IMR-90 (cell line): ENCODE measurements at places on chromosomes 5 and 9. TPM values are rescaled to one million over a fixed set of nuclear protein-coding genes. Genes with fewer than 3 reads are reported as not detected.

SLC22A4 gene
- 2.5 and 2.6 TPM in 2 replicates for polyA plus RNA-seq

DNA sequence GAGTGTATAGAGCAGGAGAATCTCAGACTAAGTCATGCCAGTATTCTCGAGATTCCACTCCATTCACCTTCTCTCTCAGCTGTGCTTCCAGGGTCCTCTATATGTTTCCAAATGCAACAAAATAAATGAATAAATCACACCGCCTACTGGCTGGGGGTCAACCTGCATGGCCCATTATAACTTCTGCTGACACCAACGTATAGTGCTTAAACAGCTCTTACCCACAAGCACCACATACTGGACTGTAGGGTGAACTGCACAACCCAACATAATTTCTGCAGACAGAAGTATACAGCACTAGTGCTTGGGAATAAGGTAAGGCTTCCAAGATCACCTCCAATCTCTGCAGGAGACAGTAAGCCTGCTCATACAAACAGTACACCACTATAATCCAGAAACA is 33.1 kb upstream of the HTR4 start:
- peaks cover 1% of the 10 kb centered on the region; the same call in 1 of the 2 replicates for H3K27me3 ChIP-seq
- H3K27ac ChIP-seq: no peak overlapping the region
- no peaks in the 10 kb centered on the region for H3K36me3 ChIP-seq
- DNase-seq: peak; percentile 13
- no peaks in the 10 kb centered on the region for H3K4me1 ChIP-seq

WHRN gene
- polyA plus RNA-seq: 2.6 and 2.8 TPM in 2 replicates

GRCh38 chr5:138706655-138707480 is 46.4 kb upstream of the CTNNA1 start:
- H3K27ac ChIP-seq: peak overlapping the region; percentile 36; the same call in 1 of the 2 replicates
- no peak overlapping the region for H3K4me3 ChIP-seq
- DNase-seq: peak; percentile 89
- no peaks in the 10 kb centered on the region for H3K36me3 ChIP-seq

IL5 gene
- not detected in 2 replicates for polyA plus RNA-seq

GRCh38 chr9:89815903-89816573 is 211.2 kb downstream of the GADD45G start:
- H3K4me1 ChIP-seq: no peaks in the 10 kb centered on the region
- H3K36me3 ChIP-seq: no peaks in the 10 kb centered on the region
- DNase-seq: no peak
- no peak overlapping the region for H3K4me3 ChIP-seq
- H3K27ac ChIP-seq: no peak overlapping the region
- no peaks in the 10 kb centered on the region for H3K27me3 ChIP-seq

PCDHGA5 gene
- polyA plus RNA-seq: 1.3 and 1.4 TPM in 2 replicates

- H3K27me3 ChIP-seq: no peaks in the 10 kb centered on the region
- H3K27ac ChIP-seq: no peak overlapping the region
- no peaks in the 10 kb centered on the region for H3K4me1 ChIP-seq
- H3K36me3 ChIP-seq: no peaks in the 10 kb centered on the region
- no peak overlapping the region for H3K4me3 ChIP-seq
- no peak for DNase-seq
Measured at GRCh38 chr5:66647146-66647856, 51.1 kb downstream of the MAST4 start.

GRCh38 chr5:132294728-132295504 is 722 bp downstream of the SLC22A4 start:
- peak; percentile 79 for DNase-seq
- no peaks in the 10 kb centered on the region for H3K36me3 ChIP-seq
- H3K4me1 ChIP-seq: peaks cover 12% of the 10 kb centered on the region
- H3K27me3 ChIP-seq: no peaks in the 10 kb centered on the region
- peak overlapping the region; percentile 74 for H3K4me3 ChIP-seq

DNA sequence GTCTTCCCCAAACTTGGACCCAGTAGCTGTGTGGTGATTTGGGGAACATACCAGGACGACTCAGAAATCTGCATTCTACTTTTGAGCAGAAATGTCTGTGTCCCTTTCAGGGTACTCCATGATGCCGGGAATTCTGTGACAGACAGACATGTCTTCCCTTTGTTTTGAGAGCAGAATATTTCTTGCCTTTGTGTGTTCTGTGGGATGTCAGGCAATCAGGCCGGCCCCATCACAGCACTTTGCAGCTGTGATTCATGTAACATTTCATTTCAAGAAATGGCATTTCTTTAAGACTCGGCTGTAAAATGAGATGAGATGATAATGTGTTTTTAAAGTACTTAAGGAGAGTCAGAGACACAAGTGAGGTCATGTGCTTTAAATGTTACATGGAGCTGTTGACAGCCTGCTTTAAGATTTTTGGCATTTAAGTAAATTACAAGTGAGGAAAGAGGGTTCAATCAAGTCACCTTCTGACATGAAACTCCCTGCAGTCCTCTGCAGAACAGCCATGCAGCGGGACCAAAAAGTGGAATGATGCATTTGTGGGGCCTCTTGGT is 98.7 kb downstream of the SLC28A3 start:
- no peaks in the 10 kb centered on the region for H3K36me3 ChIP-seq
- H3K4me1 ChIP-seq: no peaks in the 10 kb centered on the region
- no peak overlapping the region for H3K4me3 ChIP-seq
- H3K27me3 ChIP-seq: peaks cover 2% of the 10 kb centered on the region; the same call in 1 of the 2 replicates
- no peak overlapping the region for H3K27ac ChIP-seq
- DNase-seq: no peak

GRCh38 chr9:99368341-99369326 is 146.6 kb downstream of the SEC61B start:
- peak; percentile 83 for DNase-seq
- H3K27me3 ChIP-seq: no peaks in the 10 kb centered on the region
- peak overlapping the region; percentile 13 for H3K27ac ChIP-seq

DNA sequence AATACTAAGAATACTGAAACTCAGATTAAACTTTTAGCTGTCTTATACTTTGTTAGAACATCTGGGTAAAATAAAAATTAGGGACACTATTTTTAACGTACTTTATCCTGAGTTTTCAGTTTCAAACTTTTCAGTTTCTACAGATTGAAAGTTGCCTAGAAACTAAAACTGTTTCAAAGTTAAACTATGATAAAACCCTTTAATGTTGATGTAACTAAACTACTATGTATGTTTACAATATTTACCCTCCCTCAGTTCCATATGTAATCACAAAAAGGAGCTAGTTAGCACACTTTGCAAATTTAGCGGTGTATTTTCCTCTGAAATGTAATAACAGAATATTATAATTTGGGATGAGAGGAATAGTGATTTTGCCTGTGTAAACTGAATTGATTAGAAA is 105.9 kb downstream of the MTREX start:
- no peak overlapping the region for H3K4me3 ChIP-seq
- H3K4me1 ChIP-seq: no peaks in the 10 kb centered on the region; the same call in 1 of the 2 replicates
- H3K27me3 ChIP-seq: no peaks in the 10 kb centered on the region

DNA sequence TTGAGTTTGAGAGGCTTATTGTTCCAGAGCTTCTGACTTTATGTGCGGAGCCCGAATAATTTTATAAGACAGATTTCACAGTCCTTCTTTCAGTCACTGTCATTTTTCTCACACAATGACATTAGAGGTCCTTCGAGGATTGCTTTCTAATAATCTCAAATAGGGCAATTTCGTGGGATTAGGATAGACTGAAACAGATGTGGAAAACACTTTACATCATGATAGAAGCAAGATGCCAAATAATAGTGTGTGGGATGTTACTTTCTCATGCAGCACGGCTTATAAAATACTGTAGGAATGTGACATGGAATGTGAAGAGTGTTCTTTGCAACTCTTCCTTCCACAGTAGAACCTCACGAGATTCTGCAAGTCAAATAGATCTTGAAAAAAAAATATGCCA is 451.3 kb downstream of the SEMA5A start:
- no peaks in the 10 kb centered on the region for H3K36me3 ChIP-seq
- no peak overlapping the region for H3K27ac ChIP-seq
- H3K4me1 ChIP-seq: no peaks in the 10 kb centered on the region; the same call in 1 of the 2 replicates
- peak; percentile 61 for DNase-seq
- H3K4me3 ChIP-seq: no peak overlapping the region
- H3K27me3 ChIP-seq: no peaks in the 10 kb centered on the region

DNA sequence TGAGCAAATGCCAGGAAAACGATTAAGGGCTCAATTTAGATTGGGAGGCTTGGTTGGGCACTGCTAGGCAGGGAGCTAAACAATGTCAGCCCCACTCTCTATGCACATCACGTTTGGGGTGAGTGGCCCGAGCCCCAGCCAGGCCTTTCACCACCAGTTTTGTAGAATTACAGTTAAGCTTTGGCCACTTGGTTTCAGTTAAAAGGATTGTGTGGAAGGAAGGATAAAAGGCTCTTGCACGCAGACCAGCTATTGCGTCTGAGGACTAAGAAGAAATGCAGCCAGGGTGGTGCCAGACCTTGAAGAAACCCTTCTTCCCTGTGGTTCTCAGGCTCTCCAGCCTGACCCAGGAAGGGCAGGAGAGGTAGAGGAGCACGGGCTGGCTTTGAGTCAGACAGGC is 125.3 kb upstream of the SLC44A1 start:
- H3K36me3 ChIP-seq: no peaks in the 10 kb centered on the region
- H3K4me3 ChIP-seq: no peak overlapping the region
- H3K27me3 ChIP-seq: no peaks in the 10 kb centered on the region
- DNase-seq: no peak

GRCh38 chr9:81720450-81721086 is 31.2 kb upstream of the TLE1 start:
- H3K27me3 ChIP-seq: no peaks in the 10 kb centered on the region
- DNase-seq: no peak
- H3K4me1 ChIP-seq: no peaks in the 10 kb centered on the region
- H3K4me3 ChIP-seq: no peak overlapping the region

DNA sequence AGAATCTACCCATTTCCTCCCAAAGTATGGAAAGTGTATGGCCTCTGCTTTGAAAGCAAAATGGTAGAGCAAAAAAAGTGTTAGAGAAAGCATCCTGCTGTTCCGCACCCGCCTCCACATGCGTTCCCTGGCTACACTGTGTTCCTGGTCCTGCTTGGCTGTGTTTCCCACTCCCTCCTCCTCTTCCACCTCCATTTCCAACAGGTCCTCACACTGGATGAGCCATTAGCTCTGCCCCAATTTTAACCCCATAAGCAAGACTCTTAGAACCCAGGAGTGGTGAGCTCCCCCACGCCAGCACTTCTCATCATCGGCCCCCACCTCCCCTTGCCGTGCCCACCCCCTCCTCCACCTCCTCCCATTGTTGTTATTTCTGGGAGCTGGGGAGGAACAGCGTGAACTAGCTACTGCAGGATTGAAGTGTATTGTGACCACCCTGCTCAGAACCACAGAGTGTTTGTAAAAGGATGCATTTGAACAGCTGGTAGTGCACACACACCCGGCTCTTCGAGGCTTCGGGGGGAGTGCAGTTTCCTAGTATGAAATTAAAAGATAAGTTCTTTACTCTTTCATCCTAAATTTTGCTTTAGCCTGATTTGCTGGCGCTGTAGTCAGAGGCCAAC is 120.0 kb downstream of the PDZD2 start:
- no peaks in the 10 kb centered on the region for H3K4me1 ChIP-seq
- H3K36me3 ChIP-seq: no peaks in the 10 kb centered on the region
- DNase-seq: no peak
- H3K27ac ChIP-seq: no peak overlapping the region

DNA sequence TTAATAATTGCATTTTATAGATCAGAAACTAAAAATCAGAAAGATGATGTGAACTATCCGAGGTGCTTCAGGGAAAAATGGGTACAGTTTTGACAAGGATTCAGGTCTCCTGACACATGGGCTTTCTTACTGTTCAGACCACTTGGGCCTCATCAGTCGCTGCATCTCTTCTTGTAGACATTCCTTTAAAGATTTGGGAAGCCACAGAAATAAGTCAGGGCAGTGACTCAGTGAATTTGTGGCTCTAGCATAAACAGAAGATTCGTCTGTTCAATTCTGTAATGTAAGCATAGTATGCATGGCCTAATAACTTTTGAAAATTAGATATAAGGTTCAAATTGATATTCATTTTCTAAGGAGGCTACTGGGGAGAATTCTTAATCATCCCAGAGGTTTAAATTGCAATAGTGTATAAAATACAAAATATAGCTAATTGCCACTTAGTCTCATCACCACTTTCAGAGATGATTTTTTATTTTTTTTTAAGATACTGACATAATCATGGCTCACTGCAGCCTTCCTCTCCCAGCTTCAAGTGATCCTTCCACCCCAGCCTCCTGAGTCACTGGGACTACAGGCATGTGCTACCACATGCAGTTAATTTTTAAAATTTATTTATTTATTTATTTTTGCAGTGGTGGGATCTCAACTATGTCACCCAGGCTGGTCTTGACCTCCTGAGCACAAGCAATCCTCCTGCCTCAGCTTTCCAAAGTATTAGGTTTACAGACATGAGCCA is 48.9 kb downstream of the RASEF start:
- peak; percentile 90 for DNase-seq
- no peaks in the 10 kb centered on the region for H3K36me3 ChIP-seq
- peak overlapping the region; percentile 44; the same call in 1 of the 2 replicates for H3K27ac ChIP-seq
- peaks cover 7% of the 10 kb centered on the region for H3K4me1 ChIP-seq

FOXD4L3 gene
- not detected in 2 replicates for polyA plus RNA-seq
